ENCODE measurements at places on chromosomes 6 and 20. TPM values are rescaled to one million over a fixed set of nuclear protein-coding genes. Genes with fewer than 3 reads are reported as not detected.

DNA sequence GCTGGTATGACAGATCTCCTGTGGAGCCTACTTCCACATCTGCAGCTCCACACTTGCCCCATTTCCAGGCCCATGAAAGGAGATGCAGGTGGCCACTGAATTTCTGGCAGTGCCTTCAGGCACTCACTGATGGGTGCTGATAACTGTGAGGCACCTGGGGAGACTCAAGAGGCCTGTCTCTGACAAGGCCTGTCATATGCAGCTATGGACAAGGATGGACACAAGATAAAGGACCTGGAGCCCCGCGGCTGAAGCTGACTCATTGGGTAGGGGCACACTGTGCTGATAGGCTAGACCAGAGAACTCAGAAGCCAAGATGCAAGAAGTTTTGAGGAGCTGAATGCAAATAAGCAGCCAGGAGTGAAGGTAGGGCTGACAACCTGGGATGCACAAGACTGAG, 81.0 kb upstream of the LRFN2 start:
- no peak for DNase-seq

GRCh38 chr20:47727170-47727880, 58.0 kb downstream of the SULF2 start:
- peak; percentile 91 for DNase-seq

- DNase-seq: no peak
These were observed 132.1 kb upstream of the FAM184A start for GRCh38 chr6:119210596-119210995.

DNA sequence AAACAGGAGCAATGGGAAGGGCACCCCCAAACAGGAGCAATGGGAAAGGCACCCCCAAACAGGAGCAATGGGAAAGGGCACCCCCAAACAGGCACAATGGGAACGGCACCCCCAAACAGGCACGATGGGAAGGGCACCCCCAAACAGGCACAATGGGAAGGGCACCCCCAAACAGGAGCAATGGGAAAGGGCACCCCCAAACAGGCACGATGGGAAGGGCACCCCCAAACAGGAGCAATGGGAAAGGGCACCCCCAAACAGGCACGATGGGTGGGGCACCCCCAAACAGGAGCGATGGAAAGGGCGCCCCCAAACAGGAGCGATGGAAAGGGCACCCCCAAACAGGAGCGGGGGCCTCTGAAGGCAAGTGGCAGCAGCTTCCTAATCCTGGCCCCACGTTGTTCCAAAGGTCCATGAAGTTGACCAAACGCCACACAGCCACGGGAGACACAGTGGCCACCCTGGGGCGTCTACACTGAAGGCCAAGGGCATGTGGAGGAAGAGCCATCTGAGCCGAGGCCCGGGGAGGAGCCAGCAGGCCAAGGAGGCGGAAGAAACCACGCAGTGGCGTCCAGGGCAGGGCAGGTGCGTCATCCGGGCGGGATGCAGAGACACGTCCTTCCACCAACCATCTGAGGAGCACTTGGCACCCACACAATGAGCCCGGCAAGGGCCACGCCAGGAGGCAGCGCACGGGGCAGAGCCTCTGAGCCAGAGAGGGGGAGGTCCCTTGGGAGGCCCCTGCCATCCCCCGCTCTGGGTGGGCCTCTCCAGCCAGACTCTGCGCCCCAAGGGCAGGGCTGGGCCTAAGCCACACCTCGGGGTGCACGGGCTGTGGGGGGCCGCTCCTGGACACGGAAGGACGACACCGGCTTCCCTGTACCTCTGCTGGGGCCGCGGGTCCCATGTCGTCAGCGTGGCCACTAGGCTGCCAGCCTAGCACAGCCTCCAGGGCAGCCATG, 21.5 kb upstream of the NTSR1 start:
- DNase-seq: no peak

GRCh38 chr6:166587631-166588413, 1.3 kb upstream of the RAMACL start:
- DNase-seq: no peak

GRCh38 chr20:15774926-15775325, 798.3 kb downstream of the KIF16B start:
- DNase-seq: no peak

- DNase-seq: no peak
These were observed 72.6 kb downstream of the HIVEP2 start for GRCh38 chr6:142872376-142872775.

- DNase-seq: no peak
These were observed 210.3 kb downstream of the BCKDHB start for GRCh38 chr6:80316686-80317231.

The FANCE gene
- total RNA-seq: 8.9 TPM

The DDRGK1 gene
- total RNA-seq: 55.6 TPM

The ZNF334 gene
- 0.14 TPM for total RNA-seq

The TMEM151B gene
- not detected for total RNA-seq

The OLIG3 gene
- not detected for total RNA-seq

The BPIFB4 gene
- not detected for total RNA-seq

Measured in CD4-positive, alpha-beta memory T cell (primary cell).